ENCODE measurements at places on chromosomes 13 and 19. TPM values are rescaled to one million over a fixed set of nuclear protein-coding genes. Genes with fewer than 3 reads are reported as not detected.

KLK15 gene
- not detected for total RNA-seq

TYROBP gene
- 161 TPM for total RNA-seq

PDX1 gene
- not detected for total RNA-seq

OR10H1 gene
- total RNA-seq: not detected

CALM3 gene
- total RNA-seq: 133 TPM

LHB gene
- not detected for total RNA-seq

IZUMO2 gene
- total RNA-seq: not detected

SBSN gene
- not detected for total RNA-seq

CYP4F12 gene
- 20.1 TPM for total RNA-seq

All from subcutaneous adipose tissue (tissue), 4 donors.